ENCODE measurements at places on chromosomes 12 and 14.

- DNase-seq, result no peak
Observed at GRCh38 chr12:13947276-13947946, 34.0 kb downstream of the GRIN2B start.

DNA sequence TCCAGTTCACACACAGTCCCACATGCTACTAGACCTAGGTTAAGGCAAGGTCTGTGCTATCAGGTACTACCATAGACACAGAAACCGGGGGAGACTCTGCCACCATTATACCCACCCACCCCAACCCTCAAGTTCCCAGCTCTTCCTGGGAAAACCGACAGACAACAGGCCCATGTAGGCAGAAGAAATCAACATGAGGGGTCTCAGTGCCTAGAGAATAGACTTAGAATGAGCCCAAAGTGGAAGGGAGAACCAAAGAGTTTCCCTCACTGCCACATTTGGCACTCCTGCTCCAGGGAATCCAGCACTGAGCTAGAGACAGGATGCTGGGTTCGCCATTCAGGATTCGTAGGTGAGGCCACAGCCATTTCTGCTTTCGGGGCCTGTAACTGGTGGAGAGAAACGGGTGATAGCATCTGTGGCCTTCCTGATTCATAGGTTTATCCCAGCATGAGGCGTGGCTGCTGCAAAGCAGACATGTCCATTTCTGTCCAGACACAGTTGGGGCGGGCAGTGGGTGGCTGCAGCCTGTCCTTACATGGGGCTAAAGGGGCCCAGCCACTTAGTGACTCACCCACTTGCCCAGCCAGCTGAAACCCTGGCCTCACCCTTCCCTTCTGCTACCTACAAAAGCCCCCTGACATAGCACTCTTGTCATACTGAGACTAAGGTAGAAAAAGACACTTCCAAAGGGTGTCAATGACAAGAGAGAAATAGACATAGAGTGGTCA, 69.4 kb downstream of the IRF2BPL start:
- DNase-seq, result no peak

DNA sequence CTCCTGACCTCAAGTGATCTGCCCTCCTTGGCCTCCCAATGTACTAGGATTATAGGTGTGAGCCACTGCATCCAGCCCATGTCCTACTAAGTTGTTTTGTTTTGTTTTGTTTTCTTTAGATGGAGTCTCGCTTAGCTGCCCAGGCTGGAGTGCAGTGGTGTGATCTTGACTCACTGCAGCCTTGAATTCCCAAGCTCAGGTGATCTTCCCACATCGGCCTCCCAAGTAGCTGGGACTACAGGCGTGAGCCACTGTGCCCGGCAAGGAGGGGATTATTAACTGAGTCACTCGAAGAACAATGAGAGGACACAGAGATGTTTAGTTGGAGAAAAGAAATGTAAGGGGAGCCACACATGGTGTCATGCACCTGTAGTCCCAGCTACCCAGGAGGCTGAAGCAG, 18.0 kb upstream of the ERBB3 start:
- no peak for DNase-seq

GRCh38 chr12:94571556-94571955, 78.8 kb downstream of the TMCC3 start:
- no peak for DNase-seq

- no peak for DNase-seq
Observed at GRCh38 chr14:69683971-69684370, 72.6 kb downstream of the SUSD6 start.

DNA sequence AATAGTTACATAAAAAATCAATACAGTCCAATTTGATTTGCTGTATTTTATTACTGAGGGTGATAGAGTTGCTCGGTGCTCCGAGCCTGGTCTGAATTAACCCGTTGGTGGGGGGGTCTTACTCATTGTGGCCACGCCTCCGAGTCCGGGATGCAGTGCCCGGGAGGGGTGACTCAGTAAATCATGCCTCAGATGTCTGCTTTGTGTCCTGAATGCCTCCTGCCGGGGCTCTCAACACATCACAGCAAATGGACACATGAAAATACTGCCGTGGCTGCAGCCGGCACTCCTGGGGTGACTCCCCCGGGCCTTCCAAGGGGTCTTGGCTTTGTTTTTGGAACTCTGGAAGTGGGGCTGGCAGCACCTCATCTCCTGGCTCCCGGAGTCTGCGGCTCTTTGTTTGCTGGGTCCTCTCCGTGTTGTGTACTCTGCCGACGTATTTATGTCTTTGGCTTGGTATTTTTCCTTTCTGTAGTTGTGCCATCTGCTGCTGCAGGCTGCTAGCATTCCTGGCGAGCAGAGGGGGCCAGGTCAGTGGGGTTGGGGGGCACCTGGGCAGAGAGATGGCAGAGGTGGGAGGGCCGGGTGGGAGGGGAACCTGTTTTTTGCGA, 129.0 kb downstream of the AACS start:
- DNase-seq, result no peak

- DNase-seq, result no peak
Observed at GRCh38 chr12:47849261-47849660, 29.6 kb upstream of the HDAC7 start.

DNA sequence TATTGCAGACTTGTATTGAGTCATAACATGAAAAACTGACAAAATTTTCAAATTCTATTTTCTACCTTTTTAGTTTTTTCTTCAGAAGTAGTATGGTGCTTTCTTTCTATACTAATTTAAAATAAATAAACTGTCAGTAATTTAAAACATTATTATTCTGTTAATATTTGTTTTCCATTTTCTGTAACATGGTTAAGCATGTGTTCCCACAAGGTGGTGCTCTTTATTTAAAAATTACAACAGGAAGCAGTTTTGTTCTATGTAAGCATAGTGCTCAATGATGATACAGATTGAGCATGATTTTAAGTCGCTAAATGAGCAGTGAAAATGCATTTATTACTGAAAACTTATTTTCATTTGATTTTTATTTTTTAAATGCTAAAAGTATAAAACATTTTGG, 114.6 kb downstream of the PPFIA2 start:
- no peak for DNase-seq

GRCh38 chr14:89384023-89384422, 33.0 kb downstream of the FOXN3 start:
- no peak for DNase-seq

DNA sequence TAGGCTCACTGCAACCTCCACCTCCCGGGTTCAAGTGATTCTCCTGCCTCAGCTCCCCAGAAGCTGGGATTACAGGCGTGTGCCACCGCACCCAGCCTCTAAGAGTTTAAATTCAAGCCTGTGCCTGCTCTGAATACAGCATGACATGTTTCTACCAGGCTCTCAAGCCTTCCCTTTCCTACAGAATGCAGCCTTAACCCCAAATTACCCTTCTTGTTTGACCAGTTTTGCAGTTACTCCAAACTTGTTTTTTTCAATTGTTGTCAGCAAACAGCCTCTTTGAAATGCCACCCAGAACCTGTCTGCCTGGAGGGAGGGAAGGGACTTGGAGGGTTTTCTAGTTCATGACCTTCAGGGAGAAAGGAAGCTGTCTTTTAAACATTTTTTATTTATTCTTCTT, 15.4 kb downstream of the GLTP start:
- no peak for DNase-seq

GRCh38 chr12:66304296-66304900, 2.1 kb downstream of the HELB start:
- DNase-seq, result no peak

DNA sequence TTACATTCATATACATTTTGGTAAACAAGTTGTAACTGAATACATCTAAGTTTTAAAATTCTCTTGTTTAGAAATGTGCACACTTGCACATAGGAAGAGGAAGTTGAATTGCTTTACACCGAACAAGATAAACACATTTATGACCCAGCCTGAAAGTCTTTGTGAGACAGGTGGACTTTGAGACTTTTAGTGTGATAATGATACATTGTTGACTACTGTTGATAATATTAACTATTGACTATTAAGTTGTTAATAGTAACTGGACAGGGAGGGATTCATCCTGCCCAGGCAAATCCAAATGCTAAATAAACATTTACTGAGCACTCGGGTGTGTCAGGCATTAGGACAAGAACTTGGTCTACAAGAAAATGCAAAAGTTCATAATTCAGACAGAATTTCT, 68.0 kb downstream of the AVPR1A start:
- no peak for DNase-seq

GRCh38 chr14:94775091-94775870, 5.4 kb upstream of the GSC start:
- DNase-seq, result no peak

GRCh38 chr14:70170976-70171375, 17.8 kb downstream of the SLC8A3 start:
- no peak for DNase-seq

GRCh38 chr12:130121226-130122000, 40.9 kb upstream of the FZD10 start:
- no peak for DNase-seq
